ENCODE measurements at places on chromosomes 1 and 21.
A peak's percentile ranks its signal among the peaks of the same experiment; 100 is the strongest.

GRCh38 chr1:88900883-88901282 is 9.5 kb upstream of the GTF2B start:
- DNase-seq: no peak

- DNase-seq: peak; percentile 65
These were observed at the start of gene RXFP4 for GRCh38 chr1:155940993-155941844. Gene RXFP4, plus strand, starts transcription at chr1:155941638. Its CDS starts 72 bp downstream, at chr1:155941710.

DNA sequence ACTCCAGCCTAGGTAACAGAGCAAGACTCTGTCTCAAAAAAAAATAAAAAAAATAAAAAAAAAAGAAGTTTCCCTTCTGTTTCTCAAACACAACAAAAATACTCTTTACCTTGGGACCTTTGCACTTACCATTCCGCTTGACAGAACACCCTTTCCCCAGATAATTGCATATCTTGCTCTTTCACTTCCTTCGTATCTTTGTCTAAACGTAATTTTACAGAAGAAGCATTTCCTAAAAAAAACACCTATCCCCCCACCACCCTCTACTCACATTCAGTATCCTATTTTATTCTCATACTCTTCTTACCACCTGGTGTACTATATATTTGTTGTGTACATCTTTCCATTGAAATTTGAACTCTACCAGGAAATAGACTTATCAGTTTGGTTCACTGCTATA is 32.7 kb downstream of the ASH1L start:
- no peak for DNase-seq

GRCh38 chr1:97827887-97828286 is 92.9 kb downstream of the DPYD start:
- DNase-seq: no peak

- DNase-seq: no peak
These were observed 256.6 kb upstream of the PTBP2 start for GRCh38 chr1:96464991-96465390.

- no peak for DNase-seq
These were observed 7.3 kb downstream of the IBA57 start for GRCh38 chr1:228172591-228173527.

DNA sequence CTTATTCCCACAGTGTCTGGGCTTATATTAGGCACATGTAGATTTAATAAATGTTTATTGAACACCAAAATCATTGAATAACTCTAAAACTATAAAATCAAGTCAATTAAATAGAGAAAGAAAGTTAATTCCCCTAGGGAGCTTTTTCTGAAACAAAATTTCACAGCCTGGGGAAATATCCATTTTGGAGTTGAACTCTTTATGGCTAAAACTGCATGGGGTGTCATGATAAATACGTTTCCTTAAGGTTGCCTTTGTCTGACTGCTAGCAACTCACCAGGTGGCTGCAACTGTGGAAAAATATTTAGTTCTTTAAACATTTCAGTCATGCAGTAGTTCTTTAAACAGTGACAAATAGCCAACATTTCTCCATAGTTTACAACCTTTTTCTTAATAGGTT is 496.1 kb downstream of the LRRIQ3 start:
- no peak for DNase-seq

- no peak for DNase-seq
These were observed 8.6 kb downstream of the CHODL start for GRCh38 chr21:18253221-18253620.

DNA sequence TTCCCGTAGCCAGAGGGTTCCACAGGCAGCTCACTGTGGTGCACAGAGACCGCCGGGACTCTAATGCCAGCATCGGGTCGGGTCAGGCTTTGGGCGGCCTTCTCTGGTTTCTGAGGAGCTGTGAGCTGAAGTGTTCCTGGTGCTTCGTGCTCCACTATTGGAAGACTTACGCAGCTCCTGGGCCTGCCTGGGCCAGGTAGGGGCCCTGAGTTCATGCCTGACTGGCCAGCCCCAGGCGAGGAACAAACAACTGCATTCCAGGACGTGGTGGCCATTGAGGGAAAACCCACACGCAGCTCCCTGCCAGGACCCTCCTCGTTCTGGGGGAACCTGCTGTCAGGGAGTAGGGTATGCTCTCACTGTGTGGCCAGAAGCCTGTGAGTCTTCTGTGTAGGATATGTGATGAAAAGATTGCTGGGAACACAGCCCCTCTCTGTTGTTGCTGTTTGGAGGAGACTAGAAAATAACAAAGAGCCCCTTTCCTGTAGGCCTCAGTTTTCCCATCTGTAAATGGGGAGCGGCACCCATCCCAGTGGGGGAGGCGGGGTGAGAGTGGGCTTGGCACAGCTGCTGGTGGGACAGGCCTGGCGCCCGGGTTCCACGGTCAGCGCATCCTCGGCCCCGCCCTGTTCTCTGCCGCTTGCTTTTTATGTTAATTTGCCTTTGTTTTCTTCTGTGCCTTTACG is 8.4 kb downstream of the RER1 start:
- DNase-seq: no peak

GRCh38 chr1:86499987-86500593 is 31.4 kb downstream of the CLCA1 start:
- no peak for DNase-seq

GRCh38 chr1:185984113-185984836 is 250.1 kb downstream of the HMCN1 start:
- DNase-seq: no peak

GRCh38 chr1:53412285-53413174 is 46.7 kb upstream of the DMRTB1 start:
- no peak for DNase-seq

GRCh38 chr1:151502035-151502700 is 9.0 kb upstream of the CGN start:
- no peak for DNase-seq

DNA sequence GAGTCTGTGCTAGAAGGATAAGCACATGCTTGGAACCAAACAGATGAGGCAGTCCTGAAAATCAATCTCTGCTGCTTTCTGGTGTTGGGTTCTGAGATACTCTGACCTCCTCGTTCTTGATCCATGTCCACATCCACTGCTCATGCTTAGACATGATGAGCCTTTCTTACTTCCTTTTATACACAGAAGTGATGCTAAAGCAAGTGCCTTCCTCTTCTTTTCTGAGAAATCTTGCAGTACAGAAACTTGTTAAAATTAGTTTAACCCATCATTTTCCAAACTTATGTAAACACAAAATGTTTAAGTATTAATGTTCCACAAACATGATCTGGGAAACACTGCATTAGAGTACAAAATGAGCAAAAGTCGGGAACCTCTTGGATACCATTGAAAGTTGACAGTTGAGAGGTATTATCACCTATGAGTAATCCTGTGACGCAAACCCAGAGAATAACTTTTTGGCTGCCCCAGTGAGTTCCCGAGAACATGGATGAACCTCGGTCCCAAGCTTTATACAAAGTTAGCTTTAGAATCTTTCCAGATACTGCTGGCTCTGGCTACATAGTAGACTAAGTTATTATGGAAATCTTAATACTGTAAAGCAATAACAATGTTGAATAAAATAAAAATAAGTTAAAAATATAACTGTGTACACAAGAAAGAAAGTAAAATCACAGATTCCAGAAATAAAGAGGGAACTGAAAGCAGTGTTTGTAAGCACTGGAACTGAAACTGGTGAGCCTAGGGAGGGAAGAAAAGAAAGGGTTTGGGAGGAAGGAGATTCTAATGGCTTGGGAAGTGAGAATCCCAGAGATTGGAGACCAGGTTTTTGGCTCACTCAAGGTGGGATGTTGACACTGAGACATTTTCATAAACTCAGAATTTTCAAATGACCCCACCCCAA is 429.3 kb upstream of the RUNX1 start:
- no peak for DNase-seq

DNA sequence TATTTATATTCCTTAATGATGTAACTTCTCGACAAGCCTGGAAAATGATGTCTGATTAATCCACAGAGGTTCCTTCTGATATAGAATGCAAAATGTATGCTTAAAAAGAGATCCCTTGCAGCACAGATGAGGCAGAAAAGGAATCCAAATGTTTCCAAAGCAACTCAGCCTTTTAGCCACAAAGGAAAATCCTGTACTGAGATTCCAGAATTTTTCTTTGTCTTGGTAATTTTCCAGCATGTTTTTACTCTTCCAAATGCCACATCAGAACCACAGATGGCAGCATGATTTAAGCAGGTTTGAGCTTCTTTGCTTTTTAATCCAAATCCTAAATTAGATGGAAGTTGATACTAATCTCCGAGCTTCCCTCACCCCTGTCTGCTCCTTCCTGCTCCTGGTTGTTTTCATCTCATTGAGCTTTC is 176.4 kb upstream of the PALMD start:
- DNase-seq: no peak

DNA sequence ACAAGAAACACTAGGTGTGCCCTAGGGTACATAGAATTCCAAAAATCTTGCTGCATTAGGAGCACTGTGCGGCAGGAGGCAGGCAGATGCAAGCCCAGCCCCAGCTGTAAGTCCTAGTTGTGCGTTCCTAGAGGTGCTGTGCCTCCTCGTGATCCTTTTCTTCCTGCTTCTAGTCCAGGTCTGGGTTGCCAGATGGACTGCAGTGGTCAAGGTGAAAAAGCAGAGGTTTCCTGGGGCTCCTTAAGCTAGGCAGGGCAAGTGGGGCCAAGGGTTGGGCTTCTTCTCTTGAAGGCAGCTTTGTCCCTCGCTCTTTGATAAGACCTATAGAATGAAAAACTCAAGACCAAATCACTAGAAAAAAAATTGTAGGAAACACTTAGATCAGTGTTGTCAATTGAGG is 21.6 kb upstream of the SLC45A3 start:
- no peak for DNase-seq

- DNase-seq: no peak
These were observed 12.1 kb downstream of the NDUFV3 start for GRCh38 chr21:42905195-42905594.
